ENCODE measurements at places on chromosomes 13 and 19.

DNA sequence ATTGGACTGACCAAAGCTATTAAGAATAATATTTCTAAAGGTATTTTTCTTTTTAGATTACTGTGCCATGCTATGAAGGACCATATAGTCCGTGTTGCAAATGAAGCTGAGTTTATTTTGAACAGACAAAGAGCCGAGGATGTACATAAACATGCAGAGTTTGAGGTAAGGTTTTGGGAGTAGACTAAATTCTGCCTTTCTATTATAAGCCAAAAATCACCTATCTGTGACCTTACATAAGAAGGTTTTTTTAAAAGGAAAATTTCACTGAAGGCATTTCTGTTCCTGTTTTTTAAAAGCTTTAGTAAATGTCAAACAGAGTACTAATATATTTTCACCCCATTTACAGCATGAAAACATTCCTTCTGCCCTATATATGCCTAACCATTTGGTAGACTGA is 127.4 kb downstream of the MAB21L1 start:
- DNase-seq: no peak

DNA sequence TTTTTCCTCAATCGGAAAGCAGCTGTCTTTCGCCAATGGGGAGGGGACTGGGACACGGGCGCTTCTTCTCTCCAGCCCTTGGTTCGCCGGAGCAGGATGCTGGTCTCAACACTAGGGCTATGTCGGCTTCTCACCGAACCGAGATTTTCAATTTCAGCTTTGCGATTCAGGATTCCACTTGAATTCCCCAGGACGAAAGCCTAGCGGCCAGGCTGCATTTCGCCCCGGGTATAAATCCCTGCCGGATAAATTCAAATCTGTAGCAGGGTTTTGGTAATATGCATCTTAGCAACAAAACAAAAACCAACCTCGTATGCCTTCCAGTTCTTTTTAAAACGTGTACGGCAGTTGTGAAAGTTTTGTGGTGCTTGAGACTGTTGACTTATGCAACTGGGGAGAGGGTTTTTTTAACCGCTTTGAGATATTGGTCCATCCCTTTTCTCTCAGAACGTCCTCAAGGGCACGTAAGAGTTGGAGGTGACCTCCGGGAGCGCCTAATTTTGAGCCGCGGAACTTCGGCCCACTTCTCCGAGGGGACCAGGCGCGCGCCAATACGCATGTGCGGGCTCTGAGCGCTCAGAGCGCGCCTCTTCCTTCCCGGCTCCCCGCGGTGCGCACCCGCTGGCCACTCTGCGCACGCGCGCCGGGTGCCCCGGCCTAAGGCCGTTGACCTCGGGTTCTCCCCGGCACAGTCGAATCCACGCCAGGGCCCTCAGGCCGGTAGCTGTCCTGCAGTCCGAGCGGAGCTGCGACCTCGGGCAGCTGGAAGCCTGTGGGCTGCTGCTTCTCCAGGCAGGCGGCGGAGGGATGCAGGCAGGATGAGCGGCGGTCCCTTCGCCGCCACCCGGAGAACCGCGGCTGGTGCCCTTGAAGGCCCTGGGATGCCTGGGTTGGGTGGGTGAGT is 7.6 kb downstream of the POU4F1 start:
- DNase-seq: no peak

GRCh38 chr13:104011505-104012241 is 945.5 kb upstream of the SLC10A2 start:
- no peak for DNase-seq

- DNase-seq: no peak
Observed at GRCh38 chr13:63287926-63288325, 1872.3 kb upstream of the PCDH20 start.

GRCh38 chr13:107466326-107467099 is 748.8 kb downstream of the LIG4 start:
- no peak for DNase-seq

DNA sequence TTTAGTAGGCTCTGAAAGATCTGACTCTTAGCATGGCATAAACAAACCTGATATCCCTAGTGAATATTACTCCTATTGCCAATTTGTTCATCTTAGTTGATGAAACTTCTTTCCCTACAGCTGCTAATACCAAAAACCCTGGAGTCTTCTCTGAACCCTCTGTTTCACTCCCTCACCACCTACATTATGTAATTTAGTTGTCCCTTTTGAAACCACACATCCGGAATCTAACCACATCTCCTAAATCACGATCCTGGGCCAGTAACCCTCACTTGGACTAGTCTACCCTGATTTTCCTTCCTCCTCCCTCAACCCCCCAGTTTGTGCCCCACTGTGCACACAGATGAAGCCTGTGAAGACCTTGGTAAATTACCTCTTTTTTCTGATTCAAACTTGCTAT is 1.2 kb downstream of the ZNF256 start:
- DNase-seq: no peak

- DNase-seq: no peak
Observed at GRCh38 chr19:5705552-5705951, 14.4 kb downstream of the LONP1 start.

DNA sequence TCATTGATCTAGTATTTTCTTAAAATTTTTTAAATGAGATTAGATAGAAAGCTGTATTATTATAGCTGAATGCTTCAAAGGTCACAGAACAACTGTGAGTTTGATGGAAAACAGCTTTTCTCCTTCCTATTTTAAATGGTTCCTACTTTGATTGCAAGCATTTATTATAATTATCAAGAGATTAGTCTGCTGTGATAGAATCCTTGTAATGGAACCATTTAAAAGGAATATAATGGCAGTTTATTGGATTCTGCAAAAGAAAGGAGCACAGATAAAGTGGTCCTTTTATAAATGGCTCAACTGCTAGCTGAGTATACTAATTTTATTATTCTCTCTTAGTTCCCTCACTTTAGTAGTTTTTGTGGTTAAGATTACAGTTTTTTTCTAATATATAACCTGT is 87.0 kb downstream of the MAB21L1 start:
- DNase-seq: no peak

- DNase-seq: no peak
Observed at GRCh38 chr19:44959691-44960090, 4.5 kb downstream of the CLPTM1 start.

DNA sequence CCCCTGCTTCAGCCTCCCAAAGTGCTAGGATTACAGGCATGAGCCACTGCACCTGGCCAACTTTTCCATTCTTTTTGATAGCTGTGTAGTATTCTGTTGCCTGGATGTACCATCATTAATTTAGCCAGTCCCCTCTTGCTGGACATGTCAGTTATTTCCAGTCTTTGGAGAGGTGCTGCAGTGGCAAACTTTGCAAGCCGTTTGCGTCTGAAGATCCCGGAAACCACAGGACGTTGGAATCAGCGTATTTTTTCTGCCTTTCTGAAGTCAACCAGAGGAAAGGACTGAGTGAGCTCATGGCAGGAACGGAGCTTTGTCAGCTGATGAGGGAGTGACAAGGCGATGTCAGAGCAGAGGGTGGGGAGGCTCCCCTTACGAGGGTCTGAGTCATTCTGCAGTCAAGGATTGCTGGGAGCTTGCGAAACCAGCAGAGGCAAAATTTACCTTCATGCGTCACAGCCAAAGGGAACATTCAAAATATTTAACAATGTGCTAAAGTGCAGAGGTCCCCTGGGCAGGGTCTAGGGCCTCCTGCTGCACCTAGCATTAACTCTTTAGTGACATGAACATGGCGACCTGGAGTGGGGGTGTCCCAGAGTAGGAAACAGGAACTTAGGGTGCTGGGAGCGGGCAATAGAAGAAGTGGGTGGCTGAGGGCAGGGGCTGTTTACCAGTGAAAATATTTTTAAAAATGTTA is 5.6 kb downstream of the C5AR1 start:
- peak; percentile 7 for DNase-seq

GRCh38 chr19:5894704-5895349 is 8.8 kb downstream of the NDUFA11 start:
- DNase-seq: no peak

- DNase-seq: no peak
Observed at GRCh38 chr19:47221890-47222289, 9.1 kb downstream of the BBC3 start.

- no peak for DNase-seq
Observed at GRCh38 chr13:48542581-48543341, 9.9 kb upstream of the RCBTB2 start.

- DNase-seq: no peak
Observed at GRCh38 chr19:18414504-18415177, 4.6 kb upstream of the SSBP4 start.

GRCh38 chr13:107254392-107254791 is 686.5 kb upstream of the ARGLU1 start:
- DNase-seq: no peak

DNA sequence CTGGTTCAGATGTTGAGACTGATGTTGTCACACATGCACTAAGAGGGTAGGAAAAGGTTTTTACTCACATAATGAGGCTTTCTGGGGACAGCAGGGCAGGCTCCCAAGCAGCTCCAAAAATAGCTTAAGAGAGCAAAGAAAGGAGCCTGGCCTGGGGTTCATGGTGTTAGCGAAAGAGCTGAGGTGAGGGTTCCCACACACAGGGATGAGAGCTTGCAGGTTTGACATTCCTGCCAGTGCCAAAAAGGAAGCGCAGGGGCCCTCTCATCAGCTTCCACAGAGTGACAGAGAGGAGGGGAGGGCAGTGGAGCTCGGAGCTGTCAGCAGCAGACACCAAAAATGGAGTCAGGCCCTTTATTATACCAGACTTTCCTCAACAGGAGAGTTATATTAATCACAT is 65.5 kb upstream of the FAM216B start:
- no peak for DNase-seq

DNA sequence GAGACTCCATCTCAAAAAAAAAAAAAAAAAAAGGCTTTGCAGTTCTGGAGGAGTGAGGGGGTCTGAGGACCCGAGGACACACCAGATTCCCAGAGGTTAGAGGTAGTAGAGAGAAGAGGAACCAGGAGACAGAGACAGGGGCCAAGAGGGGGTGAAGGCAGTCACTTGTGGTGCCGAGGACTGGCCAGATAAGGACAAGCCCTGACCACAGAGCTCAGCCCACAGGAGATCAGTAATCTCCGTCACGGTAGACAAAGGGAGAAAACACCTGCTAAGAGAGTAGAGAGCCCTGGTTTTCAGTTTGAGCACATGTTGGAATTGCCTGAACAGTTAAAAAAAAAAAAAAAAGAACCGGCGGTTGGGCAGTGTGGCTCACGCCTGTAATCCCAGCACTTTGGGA is 1.7 kb upstream of the PRAM1 start:
- no peak for DNase-seq

DNA sequence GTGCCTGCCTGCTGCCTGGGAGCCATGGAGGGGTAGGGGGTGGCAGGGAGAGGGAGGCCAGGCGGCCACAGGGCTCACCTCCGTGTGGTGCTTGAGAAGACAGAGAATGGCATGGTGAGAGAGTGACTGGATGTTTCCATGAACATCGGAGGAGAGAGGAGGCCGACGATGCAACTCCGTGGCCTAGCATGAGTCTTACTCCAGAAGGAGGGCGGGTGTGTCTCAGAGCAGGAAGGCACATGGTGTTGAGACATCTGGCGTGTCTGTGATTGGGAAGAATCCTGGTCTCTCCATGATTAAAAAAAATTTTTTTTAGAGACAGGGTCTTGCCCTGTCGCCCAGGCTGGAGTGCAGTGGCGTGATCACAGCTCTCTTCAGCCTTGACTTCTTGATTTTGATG is 5.1 kb downstream of the IRGC start:
- no peak for DNase-seq

DNA sequence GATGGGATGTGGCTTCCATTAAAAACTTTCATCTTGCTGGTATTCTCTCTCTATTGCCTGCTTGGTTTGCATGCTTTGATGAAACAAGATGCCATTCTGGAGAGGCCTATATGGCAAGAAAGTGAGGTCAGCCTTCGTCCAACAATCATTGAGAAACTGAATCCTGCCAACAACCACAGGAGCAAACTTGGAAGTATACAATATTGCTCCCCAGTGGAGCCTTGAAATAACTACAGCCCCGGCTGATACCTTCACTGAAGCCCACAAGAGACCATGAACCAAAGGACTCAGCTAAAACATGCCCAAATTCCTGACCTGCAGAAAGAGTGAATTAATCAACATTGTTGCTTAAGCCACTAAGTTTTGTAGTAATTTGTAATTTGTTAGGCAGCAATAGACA is 82.5 kb upstream of the FGF14 start:
- DNase-seq: no peak

- no peak for DNase-seq
Observed at GRCh38 chr13:68748038-68748437, 1359.6 kb upstream of the ATXN8OS start.

DNA sequence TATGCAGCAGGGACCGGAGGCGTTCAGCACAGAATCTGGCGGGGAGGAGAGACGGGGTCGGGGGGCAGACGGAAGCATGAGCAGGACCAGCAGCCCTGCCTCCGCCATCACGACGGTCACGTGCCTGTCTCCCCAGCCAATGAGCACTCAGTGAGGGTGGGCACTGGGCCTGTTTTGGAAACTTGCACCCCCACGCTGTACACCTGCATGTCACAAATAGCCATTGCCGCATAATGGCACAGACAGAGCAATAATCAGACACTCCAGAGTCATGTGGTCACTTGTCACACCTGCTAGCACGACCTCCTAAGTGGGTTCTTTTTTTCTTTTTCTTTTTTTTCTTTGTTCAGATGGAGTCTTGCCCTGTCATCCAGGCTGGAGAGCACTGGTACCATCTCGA is 8.8 kb downstream of the ERCC2 start:
- no peak for DNase-seq

DNA sequence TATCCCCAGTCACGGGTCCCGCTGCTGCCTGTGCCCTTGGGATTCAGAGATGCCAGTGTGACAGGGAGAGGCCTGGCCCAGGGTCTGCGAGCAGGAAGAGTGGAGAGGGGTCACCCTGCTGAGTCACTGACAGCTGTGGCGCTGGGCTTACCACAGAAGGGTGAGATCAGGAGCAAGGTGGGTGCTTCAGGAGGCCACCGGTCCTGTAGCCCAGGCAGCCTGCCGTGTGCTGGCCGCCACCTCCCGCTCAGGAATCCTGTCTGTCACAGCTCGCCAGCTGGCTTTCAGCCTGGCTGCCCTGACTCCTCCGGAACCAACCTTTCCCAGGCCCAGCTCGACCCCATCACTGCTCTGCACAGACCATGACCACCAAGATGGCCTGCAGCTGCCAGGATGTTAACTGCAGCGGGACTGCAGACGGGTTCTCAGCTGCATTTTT is 25.3 kb downstream of the NAXD start:
- DNase-seq: no peak

GRCh38 chr19:3470500-3471128 is 9.7 kb downstream of the SMIM24 start:
- no peak for DNase-seq

GRCh38 chr19:52138278-52138982 is 1.3 kb downstream of the ZNF616 start:
- no peak for DNase-seq

- DNase-seq: no peak
Observed at GRCh38 chr19:11209839-11210655, 12.7 kb upstream of the KANK2 start.
